ENCODE measurements at places on chromosomes 11 and 22.
A peak's percentile ranks its signal among the peaks of the same experiment; 100 is the strongest.

GRCh38 chr11:67700548-67701262, 26.3 kb upstream of the ALDH3B2 start:
- no peak for DNase-seq

DNA sequence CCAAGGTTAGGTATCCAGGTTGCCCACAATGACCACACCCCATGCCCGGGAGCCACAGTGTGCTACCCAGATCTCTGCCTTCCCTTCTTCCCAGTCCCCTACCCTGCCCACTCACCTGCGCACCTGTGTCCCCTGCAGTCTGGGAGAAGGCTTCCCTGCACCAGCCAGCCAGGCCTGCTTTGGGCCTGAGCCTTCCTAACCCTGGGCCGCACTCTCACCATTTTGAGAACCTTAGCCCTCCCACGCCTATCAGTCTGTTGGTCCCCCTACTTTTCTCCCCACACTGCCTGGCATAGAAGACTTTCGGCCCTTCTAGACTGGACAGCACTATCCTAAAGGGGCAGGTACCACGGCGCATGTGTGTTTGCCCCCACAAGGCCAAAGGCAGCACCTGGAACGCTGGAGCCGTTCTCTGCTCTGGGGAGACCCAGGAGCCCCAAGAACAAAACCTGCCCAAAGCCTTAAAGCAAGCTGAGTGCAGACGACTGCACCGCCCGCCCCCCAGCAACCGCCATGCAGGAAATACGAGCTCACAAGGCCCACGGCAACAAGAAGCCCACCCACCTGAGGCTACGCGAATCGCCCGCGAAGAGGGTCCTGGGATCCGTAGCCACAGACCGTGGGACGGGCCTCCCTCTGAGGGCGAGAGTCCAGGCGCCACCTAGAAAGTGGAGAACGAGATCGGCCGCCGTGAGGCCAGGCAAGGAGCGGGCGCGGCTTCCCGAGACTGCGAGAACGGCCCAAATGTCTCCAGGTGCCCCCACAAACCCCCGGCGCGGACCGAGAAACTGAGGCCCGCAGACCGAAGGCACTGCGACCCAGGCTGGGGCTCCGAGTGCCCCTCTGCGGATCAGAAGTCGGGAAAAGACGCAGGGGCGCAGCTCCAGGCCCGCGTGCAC, 546 bp downstream of the GNB1L start:
- no peak for DNase-seq

DNA sequence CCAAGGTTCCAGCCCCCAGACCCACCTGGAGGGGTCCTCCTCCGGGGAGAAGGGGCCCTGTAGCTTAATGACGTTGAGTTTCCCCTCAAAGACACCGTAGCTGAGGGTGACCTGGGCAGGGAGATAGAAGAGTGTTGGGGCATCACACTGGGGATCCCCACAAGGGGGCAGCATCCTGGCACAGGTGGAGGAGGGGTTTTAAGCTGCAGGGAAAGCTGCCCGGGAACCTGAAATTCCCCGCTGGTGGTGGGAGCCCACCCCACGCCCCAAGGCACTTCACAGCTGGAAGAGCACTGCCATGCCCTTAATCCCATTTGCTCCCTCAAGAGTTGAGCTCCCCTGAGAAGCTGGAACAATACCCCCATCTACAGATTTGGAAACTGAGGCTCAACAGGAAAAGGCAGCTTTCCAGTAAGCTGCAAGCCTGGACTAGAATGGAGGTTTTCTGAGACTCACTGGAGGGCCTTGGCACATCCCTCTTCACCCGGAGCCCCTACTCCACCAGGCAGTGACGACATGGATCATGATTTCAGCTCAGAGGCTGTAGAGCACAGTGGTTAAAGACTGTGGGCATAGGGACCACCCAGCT, 13.7 kb downstream of the MFNG start:
- no peak for DNase-seq

DNA sequence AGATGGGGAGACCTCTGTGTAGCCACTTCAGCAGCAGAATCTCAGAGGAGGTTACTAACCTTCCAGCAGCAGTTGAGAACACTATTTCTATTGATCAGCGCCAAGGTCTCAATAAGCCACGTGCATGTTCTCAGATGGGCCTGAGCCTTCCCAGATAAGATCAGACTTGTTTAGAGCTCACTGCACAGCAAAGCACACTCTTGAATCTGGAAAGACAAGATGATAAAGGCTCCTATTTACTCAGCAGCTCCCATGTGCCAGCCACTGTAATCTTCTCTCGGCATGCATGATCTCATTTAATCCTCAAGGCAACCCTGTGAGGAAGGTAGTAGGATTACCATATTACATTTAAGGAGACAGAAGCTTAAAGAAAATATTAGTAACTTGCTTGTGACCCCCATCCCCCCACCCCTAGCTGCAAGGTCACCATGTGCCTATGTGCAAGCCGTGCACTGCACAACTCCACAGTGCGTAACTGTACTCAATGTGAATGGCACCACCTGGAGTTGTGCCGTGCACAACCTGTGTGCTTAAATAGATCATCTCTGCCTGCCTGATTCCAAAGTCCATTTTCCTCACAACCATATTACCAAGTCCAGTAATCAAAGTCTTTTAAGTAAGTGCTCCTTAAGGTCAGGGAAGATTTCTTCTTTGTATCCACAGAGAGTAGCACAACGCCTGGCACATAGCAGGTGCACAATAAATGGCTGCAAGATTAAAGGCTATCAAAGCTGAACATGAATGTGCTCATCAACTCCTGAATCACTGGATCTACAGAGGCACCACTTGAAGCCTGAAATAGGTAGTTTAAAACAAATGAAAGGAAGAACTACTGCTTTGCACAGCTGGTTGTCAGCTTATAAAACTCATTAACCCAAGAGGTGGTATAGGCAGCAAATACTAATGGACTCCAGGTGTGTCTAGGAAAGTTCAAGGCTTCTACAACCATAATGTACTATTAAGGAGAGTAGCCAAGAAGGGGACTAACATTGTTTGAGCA, 293.8 kb downstream of the BUD13 start:
- DNase-seq: no peak

DNA sequence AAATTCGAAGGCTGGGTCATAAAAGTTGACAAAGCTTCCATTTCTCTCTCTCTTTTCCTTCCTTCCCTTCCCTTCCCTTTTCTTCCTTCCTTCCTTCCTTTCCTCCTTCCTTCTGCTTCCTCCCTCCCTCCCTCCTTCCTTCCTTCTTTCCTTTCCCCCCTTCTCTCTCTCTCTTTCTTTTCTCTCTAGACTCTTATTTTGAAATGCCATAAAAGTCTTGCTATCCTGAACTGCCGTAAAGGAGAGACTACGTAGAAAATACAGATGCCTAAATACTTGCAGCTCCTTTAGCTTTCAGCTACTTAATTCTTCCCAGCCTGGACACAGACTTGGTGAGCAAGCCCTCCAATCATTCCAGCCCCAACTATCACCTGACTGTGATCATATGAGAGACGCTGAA, 1644.4 kb downstream of the FAM181B start:
- DNase-seq: no peak

GRCh38 chr11:65858681-65859087, 704 bp upstream of the CFL1 start:
- DNase-seq: no peak

DNA sequence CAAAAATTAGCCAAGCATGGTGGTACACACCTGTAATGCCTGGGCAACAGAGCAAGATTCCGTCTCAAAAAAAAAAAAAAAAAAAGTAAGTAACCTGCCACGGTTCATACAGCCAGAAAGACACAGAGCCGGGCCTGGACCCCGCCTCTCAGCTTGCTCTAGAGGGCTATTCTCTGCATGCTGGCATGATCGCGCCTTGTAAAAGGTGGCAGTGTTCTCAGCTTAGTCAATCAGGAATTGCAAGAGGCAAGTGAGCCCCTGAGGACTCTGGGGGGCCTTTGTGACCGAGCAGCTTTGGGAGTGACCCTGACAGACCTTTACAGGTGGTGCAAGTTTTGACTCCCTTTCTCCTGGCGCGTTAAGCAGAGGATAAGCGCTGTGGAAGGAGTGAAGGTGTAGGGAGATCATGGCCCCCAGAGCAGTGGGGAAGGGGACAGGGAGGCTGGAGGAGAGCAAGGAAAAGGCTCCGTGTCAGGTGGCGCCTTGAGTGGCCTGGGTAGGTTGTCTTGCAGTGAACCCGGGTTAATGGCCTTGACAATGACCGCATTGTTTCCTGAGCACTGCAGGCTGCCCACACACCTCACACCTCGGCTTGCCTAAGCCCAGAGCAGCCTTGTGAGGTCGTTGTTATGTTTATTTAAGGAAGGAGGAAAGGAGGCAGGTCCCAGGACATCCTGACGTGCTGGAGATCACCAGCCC, 48.9 kb downstream of the CDPF1 start:
- no peak for DNase-seq

GRCh38 chr11:78295347-78295746, 106.6 kb downstream of the USP35 start:
- DNase-seq: no peak

DNA sequence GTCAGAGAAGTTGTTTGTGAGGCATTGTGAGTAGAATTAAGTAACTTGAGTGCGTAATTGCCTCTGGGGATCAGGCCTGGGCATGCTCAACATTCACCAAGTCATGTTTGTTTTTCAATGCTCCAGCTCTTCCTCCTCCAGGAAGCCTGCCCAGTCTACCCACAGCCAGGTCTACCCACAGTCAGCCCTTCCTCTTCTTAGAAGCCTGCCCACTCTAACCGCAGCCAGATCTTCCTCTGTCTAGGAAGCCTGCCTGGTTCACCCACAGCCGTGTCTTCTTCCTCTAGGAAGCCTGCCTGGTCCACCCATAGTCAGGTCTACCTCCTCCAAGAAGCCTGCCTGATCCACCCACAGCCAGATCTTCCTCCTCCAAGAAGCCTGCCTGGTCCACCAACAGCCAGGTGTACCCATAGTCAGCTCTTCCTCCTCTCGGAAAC, 25.0 kb downstream of the LRP5 start:
- DNase-seq: peak; percentile 77

GRCh38 chr22:48705917-48706605, 1121.6 kb downstream of the BRD1 start:
- no peak for DNase-seq

DNA sequence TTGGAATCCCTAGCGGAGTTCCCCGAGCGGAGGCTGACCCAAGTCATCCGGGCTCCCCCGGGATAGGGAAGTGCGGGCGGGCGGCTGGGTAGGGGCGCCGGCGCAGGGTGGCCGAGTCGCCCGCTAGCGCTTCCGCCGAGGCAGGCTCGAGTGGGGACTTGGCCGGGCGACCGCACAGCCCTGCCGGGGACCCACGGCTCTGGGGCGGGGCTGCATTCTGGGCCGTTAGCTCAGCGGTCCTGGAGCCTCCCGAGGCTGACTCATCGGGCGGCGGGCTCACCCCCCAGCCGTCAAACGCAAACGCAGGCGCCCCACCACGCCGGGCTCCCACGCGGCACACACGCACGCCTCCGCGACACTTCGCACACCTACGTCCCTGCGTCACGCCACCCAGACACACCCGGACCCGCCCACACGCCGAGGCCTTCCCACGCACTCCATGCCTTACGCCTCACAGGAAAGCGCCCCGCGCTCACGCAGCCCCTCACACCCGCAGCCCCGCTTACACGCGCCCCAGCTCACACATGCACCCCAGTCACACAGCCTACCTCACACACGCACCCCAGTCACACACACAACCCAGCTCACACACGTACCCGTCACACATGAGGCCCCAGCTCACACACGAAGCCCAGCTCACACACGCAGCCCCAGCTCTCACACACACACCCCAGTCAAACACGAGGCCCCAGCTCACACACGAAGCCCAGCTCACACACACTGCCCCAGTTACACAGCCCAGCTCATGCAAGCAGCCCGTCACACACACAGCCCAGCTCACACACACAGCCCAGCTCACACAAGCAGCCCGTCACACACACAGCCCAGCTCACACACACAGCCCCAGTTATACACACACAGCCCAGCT, 1.2 kb downstream of the PHLDB1 start:
- no peak for DNase-seq

- no peak for DNase-seq
Observed at GRCh38 chr11:15145151-15145550, 30.4 kb downstream of the INSC start.

- DNase-seq: no peak
Observed at GRCh38 chr11:66892911-66893310, 36.0 kb downstream of the LRFN4 start.

DNA sequence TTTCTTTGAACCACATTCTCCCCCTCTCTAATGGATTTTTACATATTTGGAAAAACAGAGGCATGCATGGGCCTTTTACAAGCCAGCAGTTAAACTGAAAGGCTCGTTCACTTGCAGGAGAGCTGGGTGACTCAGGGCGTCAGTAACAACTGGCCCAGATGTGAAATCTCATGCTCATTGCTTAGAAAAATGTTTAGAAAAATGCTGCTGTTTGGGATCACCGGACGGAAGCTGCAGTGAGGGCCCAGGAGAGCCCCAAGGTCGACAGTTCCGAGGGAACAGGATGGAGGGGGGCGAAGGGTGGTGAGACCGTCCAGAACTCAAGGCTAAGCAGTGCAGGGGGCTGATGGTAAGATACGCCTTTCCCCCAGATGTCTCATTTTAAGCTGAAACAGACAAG, 41.7 kb upstream of the SMTN start:
- no peak for DNase-seq

GRCh38 chr22:44741929-44742328, 10.4 kb upstream of the ARHGAP8 start:
- no peak for DNase-seq

DNA sequence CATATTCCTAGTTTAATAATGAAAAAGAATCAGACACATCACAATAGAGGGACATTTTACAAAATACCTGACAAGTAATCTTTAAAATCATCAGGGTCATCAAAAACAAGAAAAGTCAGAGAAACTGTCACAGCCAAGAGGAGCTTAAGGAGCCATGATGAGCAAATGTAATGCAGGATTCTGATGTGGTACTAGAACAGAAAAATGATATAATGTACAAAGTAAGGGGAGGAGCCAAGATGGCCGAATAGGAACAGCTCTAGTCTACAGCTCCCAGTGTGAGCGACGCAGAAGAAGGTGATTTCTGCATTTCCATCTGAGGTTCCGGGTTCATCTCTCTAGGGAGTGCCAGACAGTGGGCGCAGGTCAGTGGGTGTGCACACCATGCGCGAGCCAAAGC, 198.0 kb upstream of the FAT3 start:
- DNase-seq: no peak

- DNase-seq: no peak
Observed at GRCh38 chr22:35411102-35411501, 11.2 kb downstream of the MCM5 start.

DNA sequence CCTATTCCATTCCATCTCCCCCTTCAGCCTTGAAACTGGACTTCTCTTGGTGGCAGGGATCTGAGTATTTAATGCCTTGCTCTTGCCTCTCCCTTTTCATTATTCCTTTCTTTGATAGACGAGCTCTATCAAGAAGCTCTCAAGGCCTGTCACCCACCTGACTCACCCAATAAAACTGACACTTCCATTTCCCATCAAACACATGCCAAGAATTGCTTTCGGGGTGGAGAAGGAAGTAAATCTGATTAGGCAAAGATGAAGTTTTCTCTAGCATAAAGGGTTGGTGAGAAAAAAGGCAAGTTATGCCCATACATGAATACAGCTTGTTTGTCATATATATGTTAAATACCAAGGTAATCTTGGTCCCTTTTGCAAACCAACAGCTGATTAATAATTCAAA, 34.9 kb upstream of the MYEOV start:
- DNase-seq: no peak

GRCh38 chr11:127639916-127640315, 639.3 kb upstream of the KIRREL3 start:
- DNase-seq: no peak

Data from keratinocyte (primary cell).